ENCODE measurements at places on chromosomes 2 and 18.

- no peak for DNase-seq
Measured at GRCh38 chr2:15834381-15835031, 105.8 kb upstream of the MYCN start.

GRCh38 chr2:226336283-226336682, 463.3 kb downstream of the IRS1 start:
- DNase-seq = no peak

DNA sequence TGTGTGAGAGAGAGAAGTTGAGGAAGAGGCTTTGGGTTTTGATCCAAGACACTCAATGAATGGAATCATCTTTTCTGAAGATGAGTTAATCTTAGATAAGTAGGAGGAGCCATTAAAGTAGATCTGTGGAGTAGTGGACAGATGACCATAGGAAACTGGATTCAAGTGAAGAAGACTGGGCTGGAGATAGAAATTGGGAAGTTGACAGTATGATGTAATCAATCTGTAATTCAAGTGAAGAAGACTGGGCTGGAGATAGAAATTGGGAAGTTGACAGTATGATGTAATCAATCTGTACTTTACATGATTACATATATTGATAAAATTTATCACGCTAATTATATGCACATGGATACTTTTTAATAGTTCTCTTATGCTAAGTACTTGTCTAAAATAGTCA, 92.8 kb downstream of the PHLPP1 start:
- no peak for DNase-seq

GRCh38 chr18:339200-339599, 71.4 kb upstream of the THOC1 start:
- no peak for DNase-seq

GRCh38 chr2:64221935-64222334, 77.7 kb upstream of the PELI1 start:
- no peak for DNase-seq

DNA sequence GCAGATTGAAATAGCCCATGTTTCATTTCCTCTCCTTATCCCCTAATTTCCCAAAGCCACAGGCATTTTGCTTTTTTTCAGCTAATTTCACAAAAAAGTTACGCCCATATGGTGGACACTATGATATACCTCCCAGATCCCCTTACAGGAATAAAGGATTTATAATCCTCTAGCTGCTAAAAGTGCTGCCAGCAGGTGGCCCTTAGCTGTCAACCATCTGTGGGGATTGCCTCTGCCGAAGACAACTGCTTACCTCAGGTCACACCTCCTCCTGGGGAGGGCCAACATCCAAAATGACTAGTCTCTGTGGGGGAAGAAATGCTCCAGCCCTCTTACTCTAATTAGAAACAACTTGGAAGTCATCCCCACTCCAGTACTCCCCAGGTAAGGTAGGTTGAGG, 61.0 kb upstream of the EPB41L3 start:
- DNase-seq = peak; percentile 6

DNA sequence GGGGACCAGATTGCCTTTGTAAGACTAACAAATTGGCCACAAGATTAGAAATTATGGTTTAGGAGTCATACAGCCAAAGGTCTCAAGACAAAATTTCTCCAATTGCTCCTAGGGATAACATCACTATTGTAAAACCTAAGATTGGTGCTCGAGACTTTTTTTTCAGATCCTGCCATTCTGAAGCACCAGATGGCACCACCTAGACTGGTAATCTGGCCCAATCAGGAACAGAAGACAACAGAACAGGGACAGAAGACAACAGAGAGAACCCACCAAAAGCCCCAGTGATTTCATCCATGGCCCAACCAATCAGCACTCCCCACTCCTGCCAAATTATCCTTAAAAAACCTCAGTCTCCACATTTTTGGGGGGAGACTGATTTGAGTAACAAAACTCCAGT, 66.8 kb downstream of the LINC00305 start:
- no peak for DNase-seq

All from COR-L47 (cell line).